ENCODE measurements at places on chromosomes 3 and 15.

DNA sequence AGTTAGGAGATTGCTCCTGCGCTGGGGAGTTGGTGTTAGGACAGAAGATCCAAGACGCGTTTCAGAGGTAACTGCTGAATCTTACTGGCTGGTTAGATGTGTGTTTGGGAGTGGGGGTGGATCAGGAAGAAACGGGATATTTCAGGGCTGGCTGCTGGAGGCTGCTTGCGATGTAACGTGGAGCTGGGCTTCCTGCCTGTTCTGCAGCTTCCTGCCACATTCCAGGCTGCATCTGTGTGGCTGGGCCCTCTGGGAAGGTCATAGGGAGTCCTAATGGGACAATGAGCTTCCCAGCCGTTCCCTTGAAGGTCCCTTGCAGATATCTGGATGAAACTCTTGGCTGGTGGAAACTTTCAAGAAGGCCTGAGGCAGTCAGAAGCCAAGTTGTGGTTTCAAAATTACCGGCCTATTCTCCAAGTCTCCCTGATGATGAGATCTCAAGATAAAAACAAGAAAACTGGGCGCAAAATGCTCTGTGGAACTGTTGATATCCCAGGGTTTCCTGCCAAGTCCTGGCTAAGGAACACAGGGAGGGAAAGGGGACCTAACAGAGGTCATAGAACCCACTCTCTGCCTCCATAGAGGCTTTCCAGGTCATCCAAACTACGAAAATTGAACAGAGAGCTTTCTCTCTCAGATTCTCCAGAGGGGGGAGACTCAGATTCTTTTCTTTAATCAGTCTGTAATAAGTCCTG, 67.0 kb downstream of the NOX5 start:
- no peak for DNase-seq

DNA sequence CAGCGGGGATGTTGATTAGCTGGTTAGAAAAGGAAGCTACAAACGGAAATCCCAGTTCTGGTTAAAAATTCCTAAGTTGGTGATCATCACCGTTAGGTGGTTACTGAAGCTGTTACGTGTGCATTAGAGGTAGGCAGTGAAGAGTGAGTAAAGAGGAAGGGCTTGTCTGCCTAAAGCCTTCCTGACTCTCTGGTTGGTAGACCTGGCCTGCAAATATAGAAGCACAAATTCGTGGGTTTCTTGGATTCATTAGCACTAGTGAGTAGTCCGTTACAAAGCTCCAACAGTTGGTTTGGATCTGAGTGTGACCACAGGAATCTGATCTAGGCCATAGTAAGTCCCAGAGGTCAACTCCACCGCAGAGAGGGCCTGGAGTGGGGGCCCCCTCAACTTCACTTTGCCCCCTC, 174.0 kb upstream of the TP63 start:
- DNase-seq, result no peak

DNA sequence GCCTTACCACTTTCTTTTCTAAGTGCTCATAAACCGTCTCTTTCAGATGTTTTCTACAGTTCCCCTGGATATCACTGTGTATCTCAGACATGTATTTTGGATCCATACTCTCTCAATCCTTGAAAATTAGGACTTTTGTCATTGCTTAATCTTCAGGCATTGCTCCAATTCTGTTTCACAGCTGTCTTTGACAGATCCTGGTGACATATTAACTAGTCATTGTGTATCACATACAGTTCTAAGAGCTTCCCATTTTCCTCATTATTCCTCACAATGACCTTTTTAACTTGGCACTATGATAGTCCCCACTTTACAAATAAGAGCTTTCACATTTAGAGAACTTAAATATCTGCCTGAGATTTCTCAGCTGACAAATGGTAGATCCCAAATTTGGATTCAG, 151.7 kb downstream of the CLSTN2 start:
- no peak for DNase-seq

DNA sequence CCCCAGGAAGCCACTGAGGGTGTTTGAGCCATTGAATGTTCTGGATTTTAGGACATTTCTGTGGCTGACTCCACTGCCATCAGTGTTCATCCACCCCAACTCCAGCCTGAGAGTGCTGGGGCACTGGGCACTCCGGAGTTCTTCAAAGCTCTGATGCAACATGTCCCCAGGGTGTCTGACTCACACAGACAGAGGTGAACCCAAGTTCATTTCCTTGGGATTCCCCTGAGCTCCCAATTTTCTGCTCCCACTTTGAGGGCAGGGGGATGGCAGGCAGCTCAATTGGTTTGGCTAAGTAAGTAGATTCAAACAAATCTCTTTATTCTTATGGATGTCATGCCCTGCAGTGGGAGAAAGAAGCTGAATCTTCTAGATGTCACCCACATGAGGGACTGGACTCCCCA, 2.2 kb downstream of the STRA6 start:
- peak; percentile 88 for DNase-seq

GRCh38 chr3:15217841-15218267, 11.8 kb downstream of the CAPN7 start:
- DNase-seq, result no peak

DNA sequence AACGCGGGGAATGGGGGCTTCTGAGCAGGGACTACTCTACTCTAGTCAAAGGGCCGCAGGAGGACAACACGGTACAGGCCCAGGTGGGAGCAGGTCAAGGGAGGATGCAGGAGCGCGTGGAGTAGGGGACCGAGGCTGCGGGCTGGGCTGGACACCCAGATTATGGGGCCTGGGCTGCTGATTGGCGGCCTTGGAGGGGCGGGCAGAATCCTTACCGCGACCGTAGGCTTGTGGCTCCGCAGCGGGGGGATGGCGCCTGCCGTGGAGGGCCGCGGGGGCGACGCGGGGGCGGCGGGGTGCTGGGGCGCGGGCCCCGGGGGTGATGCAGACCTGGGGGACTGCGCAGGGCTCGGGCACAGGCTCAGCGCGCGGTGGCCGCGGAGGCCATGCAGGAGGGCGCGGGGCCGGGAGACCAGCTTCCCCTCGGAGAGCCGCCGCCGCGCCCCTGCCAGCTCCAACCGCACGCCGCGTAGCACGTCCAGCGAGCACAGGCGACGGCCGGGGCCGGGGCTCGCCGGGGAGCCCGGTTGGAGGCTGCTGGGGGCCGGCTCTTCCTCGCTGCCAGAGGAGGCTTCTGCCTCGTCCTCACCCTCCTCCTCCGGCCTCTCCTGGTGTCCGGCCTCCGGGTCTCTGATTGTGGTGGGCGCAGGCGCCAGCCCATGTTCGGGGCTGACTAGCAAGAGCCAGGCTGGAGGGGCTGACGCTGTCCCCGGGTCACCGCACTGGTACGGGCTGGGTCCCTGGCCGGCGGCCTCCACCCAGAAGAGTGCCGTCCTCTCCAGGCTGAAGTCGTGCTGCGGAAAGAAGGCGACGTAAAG, 12.9 kb downstream of the UBAP1L start:
- DNase-seq, result no peak

- DNase-seq, result no peak
Observed at GRCh38 chr3:78765671-78766485, 1001.9 kb downstream of the ROBO1 start.

- DNase-seq, result no peak
Observed at GRCh38 chr3:127053979-127054378, 71.1 kb downstream of the PLXNA1 start.

- DNase-seq, result no peak
Observed at GRCh38 chr3:126133606-126134005, 46.8 kb downstream of the ALDH1L1 start.

- peak; percentile 82 for DNase-seq
Observed at GRCh38 chr3:120113128-120114116, 19.2 kb upstream of the GSK3B start.

DNA sequence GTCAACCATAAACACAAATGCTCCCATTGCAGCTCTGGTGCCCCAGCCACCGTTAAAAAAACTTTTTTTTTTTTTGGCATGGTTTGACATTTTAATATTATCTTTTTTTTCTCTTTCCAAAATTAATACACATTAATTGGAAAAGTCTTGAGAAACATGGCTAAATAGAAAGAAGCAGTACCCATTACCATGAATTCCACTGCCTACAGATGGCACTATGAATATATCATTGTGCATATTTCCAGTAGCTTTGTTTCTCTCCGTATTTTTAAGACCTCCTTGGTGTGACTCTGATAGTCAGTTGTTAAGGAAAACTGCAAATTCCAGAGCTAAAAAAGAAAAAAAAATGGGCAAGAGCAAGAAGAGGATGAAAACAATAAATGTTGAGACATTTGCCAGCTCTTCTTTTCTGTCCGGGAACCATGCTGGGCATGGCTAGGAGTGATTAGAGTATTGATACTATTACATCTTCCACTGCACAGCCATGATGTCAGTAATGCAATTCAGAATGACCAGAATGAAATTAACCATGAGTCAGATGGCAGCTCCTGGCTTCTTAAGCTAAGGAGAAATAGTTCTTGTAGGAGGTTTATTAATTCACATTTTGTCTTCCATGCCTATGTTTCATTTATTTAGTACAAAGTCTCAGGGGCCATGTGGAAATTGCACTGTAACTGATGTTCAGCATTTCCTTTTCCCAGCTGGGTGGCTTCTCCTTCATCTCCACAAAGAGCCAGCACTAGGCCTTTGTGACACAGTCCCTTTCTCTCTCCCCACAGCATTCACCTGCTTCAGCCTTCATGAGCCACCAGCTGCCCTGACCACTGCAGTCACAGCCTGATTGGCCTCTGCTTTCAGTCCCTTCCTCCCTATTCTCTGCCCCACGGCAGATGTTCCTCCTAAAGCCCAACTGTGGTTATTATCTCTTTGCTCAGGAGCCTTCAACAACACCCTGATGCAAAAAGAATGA, 31.8 kb downstream of the SLC7A14 start:
- no peak for DNase-seq

GRCh38 chr15:70284438-70285214, 186.9 kb upstream of the TLE3 start:
- no peak for DNase-seq

DNA sequence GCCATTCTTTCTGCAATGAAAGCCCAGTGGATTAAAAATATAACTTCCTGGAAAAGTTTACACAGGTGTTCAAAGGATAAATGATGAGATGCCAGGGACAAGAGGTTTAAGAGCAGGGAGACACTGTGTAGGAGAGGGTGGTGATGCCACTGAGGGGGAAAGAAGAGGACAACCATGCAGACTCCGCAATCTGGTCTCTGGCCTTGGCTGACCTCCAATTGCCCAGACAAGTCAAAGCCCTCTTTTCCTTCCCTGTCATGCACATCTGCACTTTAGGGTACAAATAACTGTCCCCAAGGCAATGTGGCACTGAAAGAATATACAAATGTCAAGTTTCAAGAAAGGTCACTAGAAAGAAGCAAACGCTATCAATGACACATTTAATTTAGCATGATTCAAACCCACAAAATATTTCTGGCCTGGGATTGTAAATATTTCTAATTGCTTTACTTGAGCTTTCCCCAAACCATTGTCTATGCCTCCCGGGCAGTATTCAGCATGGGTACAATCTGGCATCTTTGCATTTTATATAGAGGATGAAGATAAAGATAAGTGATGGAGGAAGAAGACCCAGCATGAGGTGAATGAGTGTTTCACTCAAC, 319.4 kb downstream of the PLCL2 start:
- no peak for DNase-seq

DNA sequence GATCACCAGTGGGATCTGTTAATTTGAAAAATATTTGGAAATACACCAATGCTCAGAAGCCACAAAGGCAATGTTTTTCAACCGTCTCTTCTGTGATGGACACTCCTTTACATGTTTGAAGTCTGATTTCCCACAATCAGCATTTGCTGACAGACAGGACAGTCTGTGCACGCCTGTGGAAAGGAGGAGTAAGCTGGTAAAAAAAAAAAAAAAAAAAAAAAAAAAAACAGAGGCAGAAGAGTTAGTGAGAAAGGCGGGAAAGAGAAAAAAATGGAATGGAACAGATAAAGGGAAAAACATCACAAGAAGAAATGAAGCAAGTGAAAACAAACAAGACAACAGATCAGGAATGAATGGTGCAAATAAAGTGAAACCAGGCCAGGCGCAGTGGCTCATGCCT, 35.0 kb downstream of the PRTG start:
- no peak for DNase-seq

DNA sequence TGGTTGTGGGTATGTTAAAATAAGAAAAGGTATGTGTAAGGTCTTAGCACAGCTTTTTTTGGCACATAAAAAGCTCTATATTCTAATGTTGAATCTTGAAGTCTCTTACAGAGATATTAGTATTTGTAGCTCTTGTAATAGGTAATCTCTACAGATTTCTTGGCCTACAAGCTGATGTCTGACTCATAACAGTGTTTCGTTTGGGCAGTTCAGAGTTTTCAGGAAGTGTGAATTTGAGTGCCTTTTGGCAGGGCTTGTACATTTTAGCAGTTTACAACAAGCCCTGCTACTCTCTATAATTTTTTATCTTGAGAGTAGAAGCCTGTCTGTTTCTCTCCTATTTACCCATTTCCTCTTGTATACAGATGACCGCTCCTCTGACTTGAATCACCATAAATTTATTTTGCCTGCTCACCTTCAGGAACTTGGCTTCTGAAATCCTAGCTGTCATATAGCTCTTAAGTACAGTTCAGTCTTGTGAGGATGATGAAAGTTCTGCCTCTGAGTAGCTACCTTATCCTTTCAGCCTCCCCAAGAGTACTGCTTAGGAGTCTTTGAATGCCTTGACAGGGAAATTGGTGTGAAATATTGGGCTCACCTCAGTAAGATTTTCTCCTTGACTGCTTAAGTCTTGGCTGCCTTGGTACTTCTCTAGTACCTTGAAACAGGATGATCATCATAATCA, 419.9 kb upstream of the RARB start:
- peak; percentile 41 for DNase-seq

- no peak for DNase-seq
Observed at GRCh38 chr3:53163444-53164387, 2.7 kb downstream of the PRKCD start.

- peak; percentile 72 for DNase-seq
Observed at GRCh38 chr15:63350178-63350621, 31.4 kb downstream of the CA12 start.

DNA sequence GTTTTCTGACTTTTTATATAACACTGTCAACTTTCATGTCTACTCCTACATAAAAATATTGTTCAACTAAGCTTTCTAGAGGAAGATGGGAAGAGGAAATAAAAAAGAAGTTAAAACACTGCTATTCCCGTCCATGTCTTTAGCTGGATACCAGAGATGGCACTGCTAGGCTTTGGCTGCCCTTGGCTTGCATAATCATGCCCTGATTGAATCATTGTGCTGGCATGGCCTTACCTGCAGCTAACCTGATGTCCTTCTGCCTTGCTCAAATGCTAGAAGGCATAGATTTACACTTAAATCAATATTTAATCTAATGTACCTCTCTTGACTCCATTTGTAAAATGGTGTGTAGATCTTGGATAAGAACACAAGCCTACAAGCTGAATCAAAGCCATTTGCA, 539.7 kb upstream of the IL12A start:
- no peak for DNase-seq

GRCh38 chr3:186075489-186075888, 33.4 kb downstream of the ETV5 start:
- DNase-seq, result no peak

Data from stromal cell of bone marrow (primary cell).